Esophagus squamous epithelium (tissue), 5 donors: ENCODE measurements at places on chromosomes 1 and 21.

DNA sequence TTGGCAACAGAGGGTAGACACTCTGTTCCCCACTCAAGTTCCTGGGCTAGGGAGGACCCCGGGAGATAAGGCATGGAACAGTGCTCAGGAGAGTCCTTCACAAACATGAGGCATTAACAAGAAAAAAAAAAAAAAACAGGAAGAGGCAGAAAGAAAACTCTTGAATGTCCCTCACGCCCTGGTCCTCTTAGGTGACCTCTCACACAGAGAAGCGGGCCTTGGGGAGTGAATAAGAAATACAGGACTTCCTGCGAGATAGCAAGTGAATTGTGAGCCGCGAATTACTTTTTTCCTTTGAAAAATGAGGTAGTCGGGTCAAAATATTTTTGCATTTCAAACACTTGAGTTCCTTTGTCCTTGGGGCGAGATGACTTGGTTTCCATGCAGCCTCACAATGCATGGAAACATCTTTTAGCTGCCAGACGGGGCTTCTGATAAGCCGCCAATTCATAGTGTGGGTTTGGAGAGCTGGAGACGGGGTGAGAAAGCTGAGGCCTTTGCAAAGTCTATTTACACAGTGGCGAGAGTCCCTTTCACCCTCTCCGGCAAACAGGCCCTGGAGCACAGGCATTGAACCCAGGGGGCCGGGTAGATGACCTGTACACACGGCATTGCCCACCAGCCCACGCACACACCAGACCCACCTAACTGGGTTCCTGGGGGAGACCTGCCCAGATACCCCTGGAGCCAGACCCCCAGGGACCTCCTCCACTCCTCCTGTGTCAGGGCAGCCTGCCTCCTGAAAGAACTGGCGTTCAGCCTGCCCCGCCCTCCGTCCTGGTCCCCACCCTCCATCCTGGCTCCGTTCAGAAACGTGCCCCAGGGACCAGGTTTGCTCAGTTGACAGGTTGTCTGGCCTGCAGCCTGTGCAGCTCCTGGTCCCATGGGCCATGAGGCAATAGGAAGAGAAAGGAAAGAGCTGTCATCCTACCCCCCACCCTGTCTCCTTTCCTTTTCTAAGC is 192.3 kb downstream of the PRDM16 start:
- no peak for DNase-seq

GRCh38 chr1:182676274-182676673 is 8.1 kb downstream of the RGS8 start:
- DNase-seq, result no peak

GRCh38 chr1:46757956-46758528 is 39.1 kb upstream of the EFCAB14 start:
- DNase-seq, result no peak

DNA sequence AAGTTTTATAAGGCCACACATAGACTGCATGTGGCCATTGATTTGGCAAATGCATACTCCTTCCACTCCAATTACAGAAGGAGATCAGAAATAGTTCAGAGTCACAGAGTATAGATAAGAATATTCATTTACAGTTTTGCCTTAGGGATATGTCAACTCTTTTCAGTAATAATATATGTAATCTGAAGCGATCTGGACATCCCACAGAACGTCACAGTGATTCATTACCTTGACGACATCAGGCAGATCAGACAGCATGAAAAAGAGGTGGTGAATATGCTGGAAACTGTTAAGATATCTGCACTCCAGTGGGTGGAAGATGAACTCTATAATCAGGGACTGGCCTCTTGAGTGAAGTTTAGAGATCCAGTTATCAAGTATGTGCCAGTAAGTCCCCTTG is 240.4 kb downstream of the DPYD start:
- no peak for DNase-seq

DNA sequence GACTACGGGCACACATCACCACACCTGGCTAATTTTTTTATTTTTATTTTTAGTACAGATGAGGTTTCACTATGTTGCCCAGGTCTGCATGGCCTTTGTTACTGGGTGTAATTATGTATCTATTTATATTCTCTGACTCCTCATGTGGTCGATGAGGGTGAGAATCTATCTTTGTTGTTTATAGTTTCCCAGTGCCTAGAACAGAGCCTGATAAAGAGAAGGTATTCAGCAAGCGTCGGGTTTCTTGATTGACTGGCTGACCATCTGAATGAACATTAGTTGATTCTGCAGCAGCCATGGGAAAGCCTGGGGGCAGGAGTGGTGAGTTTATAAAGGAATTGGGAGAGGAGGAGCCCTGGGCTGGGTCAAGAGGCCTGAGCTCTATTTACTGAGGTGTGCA is 28.5 kb downstream of the SERINC2 start:
- no peak for DNase-seq

- DNase-seq, result no peak
Measured at GRCh38 chr1:94578856-94579255, 37.3 kb upstream of the F3 start.

GRCh38 chr1:162823771-162824525 is 33.4 kb downstream of the HSD17B7 start:
- no peak for DNase-seq

- no peak for DNase-seq
Measured at GRCh38 chr1:80540596-80540995, 1260.1 kb upstream of the ADGRL2 start.

GRCh38 chr1:36715797-36716196 is 233.1 kb upstream of the CSF3R start:
- DNase-seq, result no peak

- no peak for DNase-seq
Measured at GRCh38 chr1:157238585-157238984, 100.4 kb upstream of the ETV3 start.

DNA sequence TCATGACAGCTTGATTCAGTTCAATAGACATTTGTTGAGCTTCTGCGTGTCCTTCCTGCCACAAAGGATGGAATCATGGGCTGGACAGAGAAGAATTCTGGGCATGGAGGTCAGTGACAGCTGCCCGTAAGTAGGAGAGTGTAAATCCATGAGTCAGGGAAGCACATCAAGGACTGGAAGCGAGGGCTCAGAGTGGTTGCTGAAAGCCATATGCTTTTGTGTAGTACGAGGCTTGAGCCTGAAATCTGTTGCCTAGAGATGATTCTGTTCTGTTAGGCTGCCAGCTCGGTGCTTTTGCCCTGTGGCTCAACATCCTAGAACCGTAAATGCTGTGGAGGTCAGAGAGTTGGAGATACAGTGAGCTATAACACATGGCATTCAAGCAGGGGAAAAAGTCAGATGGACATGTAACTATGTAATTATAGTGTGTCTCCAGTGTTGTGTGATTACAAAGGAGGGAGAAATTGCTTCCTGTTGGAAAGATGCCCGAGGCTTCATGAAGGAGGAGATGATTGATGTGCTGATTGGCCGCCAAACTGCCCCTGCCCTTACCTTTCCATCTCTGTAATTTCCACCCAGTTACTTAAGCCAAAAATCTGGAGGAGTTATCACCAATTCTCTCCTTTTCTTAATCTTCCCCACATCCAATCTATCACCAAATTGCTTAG is 92.8 kb upstream of the CACNA1E start:
- no peak for DNase-seq

DNA sequence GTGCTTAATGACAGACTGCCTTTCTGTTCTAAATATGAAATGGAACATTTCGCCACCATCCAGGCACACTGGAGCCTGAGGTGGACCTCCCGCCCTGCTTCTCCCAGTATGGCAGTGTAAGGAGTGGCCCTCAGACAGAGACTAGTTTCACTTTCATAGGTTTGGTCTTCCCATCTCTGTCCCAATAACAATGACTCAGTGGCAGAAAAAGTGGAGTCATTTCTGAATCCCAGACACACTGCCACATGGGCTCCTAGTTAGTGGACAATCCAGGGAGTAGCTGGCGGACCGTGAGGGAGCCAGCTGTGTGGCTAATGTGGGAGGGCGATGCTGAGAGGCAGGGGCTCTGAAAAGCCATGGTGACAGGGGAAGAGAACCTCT is 95.6 kb upstream of the TSPAN2 start:
- DNase-seq, result no peak

GRCh38 chr1:72568113-72568512 is 285.8 kb upstream of the NEGR1 start:
- DNase-seq, result no peak

- no peak for DNase-seq
Measured at GRCh38 chr1:48493970-48494769, 22.2 kb upstream of the SPATA6 start.

DNA sequence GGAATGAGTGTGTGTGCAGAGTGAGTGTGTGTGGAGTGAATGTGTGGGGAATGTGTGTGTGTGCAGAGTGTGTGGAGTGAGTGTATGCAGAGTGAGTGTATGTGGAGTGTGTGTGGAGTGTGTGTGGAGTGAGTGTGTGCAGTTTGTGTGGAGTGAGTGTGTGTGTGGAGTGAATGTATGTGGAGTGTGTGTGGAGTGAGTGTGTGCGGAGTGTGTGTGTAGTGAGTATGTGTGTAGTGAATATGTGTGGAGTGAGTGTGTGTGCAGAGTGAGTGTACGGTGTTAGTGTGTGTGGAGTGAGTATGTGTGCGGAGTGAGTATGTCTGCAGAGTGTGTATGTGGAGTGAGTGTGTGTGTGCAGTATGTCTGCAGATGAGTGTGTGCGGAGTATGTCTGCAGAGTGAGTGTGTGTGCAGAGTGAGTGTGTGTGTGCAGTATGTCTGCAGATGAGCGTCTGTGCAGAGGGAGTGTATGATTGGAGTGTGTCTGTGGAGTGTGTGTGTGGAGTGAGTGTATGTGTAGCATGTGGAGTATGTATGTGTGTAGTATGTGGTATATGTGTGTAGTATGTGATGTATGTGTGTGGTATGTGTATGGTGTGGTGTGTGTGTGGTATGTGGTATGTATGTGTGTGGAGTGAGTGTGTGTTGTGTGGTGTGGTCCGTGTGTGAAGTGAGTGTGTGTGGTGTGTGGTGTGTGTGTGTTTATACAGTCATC is 59.7 kb upstream of the CLDN14 start:
- DNase-seq, result no peak

- no peak for DNase-seq
Measured at GRCh38 chr1:17798799-17799382, 43.8 kb downstream of the ACTL8 start.

GRCh38 chr1:210689826-210690225 is 361.1 kb downstream of the HHAT start:
- DNase-seq, result no peak

DNA sequence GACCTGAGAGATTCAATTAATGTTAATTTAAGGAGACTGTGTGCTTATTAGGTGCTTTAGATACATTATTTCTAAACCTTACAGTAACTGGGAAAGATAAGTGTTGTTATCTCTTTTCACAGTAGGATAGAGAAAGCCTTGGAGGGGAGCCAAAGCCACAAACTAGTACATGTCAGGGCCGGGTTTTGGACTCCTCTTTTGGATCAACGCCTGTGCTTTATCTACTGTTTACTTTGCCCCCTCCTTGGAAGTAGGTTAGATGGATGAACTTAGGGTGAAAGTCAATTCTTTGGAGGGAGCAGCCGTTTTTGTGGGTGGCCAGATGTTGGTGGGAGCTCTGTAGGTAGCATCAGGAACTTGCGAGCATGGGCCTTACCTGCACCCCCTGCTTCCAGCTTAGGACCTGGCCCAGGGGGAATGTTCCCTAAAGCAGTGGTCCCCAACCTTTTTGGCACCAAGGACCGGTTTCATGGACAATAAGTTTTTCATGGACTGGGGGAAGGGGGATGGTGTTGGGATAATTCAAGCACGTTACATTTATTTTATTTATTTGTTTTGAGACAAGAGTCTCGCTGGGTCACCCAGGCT is 1.7 kb downstream of the HHAT start:
- no peak for DNase-seq

DNA sequence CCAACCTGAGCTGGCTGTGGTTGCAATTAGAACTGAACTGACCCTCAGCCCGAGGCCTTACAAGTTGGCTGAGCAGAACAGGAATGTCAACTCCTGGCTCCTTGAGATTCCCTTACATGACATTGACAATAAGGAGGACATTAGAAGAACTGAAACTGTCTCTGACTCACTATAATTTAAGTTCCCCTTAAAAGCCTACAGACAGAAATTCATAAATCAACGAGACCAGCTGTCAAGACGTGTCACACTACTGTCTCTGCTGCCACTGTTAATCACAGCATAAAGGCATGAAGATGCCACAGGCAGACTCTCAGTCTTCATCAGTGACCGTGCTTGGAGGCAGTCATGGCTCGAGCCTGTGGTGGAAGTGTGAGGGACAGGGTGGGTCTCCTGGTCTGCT is 168.8 kb downstream of the GABPA start:
- DNase-seq, result no peak

GRCh38 chr1:86409416-86410021 is 13.4 kb upstream of the ODF2L start:
- no peak for DNase-seq

DNA sequence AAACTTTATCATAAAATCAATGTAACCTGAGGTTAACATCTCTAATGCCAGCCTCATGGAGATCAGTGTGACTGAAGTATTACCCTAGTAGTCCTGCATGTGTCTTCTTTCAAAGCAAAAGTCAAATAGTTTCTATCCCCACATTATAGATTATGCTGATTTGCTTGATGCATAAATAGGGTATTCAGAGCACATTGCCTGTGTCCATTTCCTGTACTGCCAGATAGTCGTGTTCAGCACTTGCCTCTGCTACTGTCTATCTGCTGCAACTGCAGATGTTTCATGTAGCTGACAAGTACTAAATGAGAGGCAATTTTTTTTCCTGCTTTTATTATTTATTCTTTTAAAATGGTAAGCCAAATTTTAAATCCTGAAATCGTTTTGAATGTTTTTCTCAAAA is 348.7 kb downstream of the CHRM3 start:
- DNase-seq, result no peak

- no peak for DNase-seq
Measured at GRCh38 chr1:94245747-94246438, 8.5 kb upstream of the ARHGAP29 start.
